Activated CD4-positive, alpha-beta T cell treated with anti-CD3 and anti-CD28 coated beads for 24 hours (primary cell): ENCODE measurements at places on chromosomes 7 and 10.

GRCh38 chr7:45881759-45882464, 6.4 kb upstream of the IGFBP1 start:
- DNase-seq = no peak

DNA sequence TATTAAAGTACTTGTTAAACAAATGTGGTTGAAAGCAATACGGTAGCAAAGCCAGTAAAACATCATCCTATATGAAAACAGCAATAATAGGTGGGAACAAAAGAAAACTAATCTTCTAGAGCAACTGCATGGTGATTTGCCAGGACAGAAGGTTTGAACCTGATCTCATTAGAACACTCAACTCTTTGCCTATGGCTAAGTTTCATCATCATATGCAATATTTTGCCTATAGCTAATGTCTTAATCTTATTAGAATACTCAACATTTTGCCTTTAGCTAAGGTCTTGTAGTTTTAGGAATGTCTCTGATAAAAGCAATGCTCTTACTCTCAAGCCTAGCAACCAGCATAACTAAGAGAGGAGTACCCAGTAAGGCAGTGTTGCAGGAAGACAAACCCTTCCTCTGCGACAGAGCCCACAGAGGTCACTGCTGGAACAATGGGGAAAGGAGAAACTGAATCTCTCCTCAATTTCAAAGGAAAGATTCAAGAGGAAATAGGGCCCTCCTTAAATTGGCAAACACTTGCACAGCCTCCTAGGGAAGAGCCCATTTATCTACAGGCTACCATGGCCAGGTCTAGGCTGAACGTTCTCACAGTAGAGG, 38.3 kb downstream of the CADPS2 start:
- DNase-seq = no peak

DNA sequence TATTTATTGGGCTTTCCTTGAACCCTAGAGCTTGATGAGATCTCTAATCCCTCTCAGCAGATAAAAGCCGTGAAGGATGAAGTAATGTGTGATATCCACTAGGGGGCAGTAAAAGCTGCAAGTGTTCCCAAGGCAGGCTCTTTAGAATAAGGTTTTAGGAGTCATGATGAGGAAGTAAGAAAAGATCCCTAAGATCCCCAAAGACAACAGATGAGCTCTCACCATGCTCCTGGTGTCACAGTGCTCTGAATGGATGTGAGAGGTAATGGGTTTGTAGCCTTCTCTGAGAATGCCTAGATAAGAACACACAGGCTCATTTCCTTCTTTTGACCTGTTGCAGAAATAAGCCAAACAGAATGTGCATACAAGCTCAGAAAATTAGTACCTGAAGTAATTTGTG, 70.4 kb upstream of the ITPRID1 start:
- DNase-seq = no peak

DNA sequence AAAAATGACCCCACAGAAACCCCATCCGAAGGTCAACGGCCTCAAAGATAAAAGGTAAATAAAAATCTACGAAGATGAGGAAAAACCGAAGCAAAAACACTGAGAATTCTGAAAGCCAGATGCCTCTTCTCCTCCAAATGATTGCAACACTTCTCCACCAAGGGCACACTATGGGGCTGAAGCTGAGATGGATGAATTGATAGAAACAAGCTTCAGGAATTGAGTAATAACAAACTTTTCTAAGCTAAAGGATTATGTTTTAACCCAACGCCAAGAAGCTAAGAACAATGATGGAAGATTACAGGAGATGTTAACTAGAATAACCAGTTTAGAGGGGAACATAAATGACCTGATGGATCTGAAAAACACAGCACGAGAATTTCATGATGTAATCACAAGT, 127.8 kb downstream of the MACC1 start:
- DNase-seq = no peak

GRCh38 chr10:59805014-59805413, 51.8 kb upstream of the MRLN start:
- no peak for DNase-seq

DNA sequence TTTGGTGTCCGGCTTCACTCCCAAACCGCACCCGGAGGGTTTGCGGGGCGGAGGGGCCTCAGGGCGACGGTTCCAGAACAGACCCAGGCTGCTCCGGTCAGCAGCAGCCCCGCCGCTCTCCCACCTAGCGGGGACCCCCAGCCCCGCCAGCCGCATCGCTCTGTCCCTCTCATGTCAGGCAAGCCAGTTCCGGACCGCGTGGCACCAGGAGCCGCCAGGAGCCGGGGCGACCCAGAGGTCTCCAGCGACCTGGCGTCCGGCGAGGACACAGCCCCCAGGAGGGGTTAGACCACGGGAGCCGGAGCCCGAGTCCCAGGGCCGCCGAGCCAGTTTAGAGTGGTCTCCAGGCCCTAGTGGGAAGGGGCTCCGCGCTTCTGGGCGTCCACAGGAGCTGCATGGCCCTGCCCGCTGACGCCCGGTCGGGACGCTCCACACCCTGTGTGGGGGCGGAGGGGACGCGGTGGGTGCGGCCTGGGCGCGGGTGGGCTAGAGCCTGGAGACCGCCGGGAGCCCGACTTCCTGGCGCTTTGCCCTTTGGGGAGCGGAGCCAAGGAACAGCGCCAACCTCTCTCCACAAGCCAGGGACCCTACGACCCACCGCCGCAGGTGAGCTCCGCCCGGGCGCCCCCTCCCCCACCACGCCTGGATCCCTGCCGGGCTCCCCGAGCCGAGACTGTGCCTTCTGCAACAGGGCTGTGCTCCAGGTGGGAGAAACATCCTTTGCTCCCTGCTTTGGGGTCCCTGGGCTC, 43.4 kb downstream of the ZNF117 start:
- no peak for DNase-seq

DNA sequence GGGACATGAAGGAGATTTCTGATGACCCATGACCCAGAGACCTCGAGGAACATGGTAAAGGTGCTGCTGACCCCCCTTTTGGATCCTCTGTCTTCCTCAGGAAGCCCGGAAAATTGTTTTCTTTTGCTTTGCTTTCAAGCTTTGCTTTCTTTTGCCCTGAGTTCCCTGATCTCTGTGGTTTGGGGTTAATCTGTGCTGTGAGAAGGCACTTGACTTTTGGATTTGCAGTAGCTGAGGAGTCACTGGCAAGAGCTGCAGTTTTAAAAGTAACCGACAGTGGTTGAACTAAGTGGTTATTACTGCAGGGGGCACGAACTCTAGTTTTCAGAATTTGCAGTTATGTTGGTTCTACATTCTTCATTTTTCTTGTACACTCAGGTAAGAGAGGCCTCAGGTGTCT, 53.0 kb downstream of the PDZD8 start:
- no peak for DNase-seq

DNA sequence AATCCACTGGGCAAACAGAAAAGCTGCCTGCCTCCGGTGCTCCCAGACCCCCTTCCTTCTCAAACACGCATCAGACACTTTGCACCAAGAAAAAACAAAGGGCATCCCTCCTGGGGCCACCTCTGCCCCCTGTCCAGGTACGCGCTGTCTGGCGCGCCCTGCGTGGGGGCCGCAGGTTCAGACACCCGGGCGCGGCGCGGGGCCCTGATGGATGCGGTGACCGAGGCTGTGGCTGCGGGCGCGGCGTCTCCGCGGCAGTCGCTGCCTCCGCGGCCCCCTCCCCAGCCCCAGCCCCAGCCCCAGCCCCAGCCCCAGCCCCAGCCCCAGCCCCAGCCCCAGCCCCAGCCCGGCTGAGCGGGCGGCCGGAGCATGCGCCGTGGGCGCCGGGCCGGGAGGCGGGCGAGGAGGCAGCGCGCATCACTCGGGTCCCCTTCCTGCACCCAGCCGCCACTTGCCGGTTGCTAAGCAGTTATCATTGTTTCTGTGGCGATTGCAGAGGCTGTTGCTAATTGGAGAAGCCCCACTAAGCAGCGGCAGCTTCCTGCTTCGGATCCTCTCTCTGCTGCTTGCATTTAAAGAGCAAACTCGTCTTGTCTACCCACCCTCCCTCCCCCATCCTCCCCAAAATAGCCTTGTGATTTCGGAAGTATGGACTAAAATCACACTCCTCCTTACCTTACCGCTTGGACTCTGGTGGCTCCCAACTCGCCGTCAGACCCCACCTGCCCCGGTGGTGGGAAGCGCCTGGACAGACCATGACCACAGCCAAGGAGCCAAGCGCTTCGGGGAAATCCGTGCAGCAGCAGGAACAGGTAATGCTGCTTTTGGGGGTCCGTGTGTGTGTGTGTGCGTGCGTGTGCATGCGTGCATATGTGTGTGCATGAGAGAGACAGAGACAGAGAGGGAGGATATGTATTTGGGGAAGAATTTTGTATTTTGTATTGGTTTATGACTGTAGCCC, 252.8 kb downstream of the DPP6 start:
- no peak for DNase-seq

DNA sequence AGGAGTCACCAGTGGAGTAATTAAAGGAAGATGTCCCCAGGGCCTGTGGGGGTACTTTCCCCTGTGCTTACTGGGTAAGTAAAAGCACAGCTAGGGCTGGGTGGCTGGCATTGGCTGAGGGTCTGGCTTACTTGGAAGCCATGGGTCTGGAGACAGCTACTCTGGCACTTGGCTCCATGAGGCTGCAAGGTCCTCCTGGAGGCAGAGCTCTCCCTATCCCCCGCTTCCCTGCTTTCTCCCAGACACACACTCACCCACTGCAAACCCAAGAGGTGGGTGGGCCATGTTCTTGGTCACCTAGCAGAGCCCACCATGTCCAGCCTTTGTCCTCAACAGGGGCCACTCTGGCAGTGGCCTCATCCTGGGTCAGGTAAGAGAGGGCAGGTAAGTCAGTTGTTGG, 13.3 kb downstream of the EMX2 start:
- no peak for DNase-seq

DNA sequence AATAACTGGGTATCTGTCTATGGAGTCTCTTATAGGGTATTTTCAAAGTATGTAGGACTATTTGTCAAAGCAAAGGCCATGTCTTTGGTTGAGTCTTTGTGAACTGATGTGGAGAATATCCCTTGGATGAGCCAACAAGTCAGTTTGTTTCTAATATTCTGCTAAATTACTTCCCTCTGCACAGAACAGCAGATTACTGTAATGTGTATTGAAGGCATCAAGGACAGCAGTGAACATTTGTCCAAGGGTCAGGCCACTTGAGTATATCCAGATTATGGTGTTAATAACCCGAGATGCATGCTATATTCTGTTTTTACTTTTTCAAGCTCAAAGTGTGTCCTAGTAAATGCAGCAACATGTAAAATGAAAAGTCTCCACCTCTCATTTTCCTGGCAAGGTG, 144.2 kb upstream of the GLI3 start:
- DNase-seq = no peak

- no peak for DNase-seq
Measured at GRCh38 chr7:134318443-134318842, 1.7 kb upstream of the SLC35B4 start.

DNA sequence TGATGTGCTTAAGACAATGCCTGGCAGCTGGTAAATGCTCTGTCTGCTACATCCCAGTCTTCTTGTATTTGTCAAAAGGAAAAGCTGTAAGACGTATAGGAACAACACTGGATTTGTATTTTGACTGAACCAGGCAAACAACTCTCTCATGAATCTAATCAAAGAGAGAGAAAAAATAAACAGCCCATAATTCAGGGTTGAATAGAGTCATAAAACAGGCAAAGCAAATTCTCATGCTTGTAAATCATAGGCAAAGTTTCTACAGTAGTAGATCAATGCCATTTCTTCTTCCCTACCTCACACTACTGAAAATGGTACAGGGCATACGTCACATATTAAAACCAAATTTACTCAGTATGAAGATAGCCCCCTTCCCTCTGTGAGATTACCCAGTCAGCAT, 166.3 kb downstream of the SKIDA1 start:
- DNase-seq = no peak
